Stimulated activated CD4-positive, alpha-beta T cell treated with anti-CD3 and anti-CD28 coated beads, Interleukin-1b, Interleukin-23, amount 100 ng/mL, for 24 hours (primary cell): ENCODE measurements at places on chromosomes 5 and 9.

- DNase-seq: no peak
Observed at GRCh38 chr9:70218767-70219166, 40.0 kb upstream of the SMC5 start.

DNA sequence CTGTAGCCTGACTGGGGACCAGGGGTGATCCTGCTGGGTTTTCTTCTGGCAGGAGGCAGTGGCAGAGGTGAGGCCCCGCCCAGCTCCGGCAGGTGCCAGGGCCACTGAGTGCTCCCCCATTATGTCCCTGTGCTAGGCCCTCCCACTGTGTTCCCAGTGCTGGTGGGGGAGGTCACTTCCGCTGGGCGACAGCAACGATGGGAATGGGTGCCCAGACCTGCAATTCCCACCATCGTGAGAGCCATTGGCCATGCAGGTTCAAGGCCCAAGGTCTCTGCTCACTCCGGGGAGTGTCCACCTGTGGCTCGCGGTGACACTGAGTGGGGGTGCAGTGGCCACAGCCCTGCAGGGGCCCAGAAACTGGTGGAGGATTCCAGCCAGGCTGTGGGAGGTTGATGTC is 98.6 kb downstream of the RXRA start:
- no peak for DNase-seq

DNA sequence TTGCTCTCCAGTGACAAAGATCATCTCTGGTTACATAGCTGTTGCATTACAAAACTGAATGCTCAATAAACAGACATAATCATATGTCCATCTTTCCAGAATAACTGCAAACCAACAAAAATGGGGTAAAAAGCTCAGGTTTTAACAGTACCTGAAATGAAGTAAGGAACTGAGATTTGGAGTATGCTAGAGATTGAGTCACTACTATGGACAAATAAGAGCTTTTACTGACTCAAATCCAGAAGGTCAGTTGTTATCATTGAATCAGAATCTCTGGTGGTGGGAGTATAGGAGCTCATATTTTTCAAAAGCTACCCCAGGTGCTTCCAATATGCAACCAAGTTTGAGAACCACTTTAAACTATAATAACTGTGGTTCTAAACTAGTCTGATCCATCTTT is 4.1 kb upstream of the RAPGEF6 start:
- no peak for DNase-seq

- no peak for DNase-seq
Observed at GRCh38 chr9:125888211-125888610, 141.0 kb downstream of the PBX3 start.

GRCh38 chr5:154793599-154794524 is 38.7 kb downstream of the LARP1 start:
- no peak for DNase-seq

DNA sequence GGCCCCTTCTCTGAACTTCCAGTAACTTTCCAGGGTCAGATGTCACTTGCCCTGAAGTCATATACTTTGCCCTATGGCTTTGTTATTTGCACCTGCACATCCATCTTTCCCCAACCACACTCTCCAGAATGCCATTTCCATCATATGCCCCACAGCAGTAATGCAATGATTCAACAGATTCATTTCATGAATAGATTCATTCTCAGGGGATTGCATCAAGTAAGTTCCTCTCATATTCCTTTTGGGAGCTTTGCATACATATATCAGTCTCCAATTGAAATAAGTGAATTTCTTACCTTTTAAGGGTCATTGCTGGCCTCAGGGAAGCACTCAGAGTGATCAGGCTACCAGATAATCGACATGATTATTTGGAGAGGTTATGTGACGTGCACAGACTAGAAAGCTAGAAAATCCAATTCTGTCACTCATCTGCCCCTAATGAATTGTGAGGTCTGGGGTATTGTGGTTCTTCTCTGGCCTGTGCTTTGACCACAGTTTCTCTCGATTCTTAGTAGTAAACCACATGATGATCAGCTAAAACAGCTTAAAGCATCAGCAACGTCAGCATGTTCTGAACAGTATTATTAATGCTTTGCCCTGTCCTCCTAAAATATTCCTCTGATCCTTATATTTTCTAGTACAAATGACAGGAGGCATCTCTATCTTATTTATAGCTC is 179.9 kb downstream of the ATPSCKMT start:
- no peak for DNase-seq

- DNase-seq: no peak
Observed at GRCh38 chr9:105157171-105157583, 87.3 kb upstream of the SLC44A1 start.

DNA sequence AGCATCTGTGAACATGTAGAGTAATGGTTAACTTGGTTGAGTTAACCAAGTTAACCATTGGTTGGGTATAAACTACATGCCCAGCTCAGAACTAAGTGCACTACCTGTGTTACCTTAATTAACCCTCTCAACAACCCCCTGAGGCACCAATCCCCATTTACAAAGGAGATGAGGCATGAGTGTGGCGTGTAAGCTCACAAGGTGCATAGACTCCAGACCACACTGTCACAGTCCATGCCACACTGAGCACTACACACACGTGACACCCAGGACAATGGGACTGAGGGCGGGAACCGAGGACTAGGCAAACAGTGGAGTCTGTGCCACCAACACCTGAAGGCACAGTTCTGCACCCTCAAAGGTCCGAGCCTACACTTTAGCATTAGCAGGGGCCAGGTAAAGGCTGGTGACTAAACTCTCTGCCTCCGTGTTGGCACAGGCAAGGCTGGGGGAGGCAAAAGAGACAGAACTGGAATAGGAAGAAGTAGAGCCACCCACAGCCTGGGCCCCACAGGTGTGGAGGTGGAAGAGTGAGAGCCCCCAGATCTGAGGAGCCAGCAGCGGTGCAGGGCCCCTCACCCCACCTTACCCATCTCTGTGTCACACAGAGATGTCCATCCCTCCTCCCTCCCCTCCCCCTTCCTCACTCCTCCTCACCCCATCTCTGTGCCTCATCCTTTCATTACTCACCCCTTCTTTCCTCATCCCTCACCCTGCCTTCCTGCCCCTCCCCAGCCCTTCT is 2.2 kb upstream of the DNAJB5 start:
- DNase-seq: no peak

DNA sequence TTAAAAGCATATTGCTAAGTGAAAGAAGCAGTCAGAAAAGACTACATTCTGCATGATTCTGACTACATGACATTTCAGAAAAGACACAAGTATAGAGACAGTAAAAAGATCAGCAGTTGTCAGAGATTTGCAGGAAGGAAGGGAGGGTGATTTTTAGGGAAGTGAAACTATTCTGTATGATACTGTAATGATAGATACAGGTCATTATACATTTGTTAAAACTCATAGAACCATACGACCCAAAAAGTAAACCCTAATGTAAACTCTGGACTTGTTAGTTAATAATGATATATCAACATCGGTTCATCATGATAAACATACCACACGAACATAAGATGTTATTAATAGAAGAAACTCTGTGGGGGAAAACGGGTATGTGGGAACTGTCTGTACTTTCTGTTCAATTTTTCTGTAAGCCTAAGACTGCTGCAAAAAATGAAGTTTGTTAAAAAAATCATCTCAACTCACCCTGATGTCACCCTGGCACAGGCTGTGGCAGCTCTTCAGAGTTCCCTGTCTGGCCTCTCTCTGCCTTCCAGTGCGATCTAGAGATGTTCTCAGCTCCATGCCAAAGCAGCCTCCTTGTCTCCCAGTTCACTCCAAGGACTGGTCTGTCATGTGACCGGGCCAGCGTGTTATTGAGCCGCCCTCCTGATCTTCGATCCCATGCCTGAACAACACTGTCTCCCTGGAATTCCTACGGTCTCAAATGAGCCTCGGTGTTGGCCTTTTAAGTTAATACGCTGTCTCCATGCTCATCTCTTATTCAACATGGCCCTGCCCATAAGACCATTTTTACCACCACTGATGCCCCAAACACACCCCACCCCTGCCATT is 35.4 kb downstream of the PRLR start:
- DNase-seq: no peak

DNA sequence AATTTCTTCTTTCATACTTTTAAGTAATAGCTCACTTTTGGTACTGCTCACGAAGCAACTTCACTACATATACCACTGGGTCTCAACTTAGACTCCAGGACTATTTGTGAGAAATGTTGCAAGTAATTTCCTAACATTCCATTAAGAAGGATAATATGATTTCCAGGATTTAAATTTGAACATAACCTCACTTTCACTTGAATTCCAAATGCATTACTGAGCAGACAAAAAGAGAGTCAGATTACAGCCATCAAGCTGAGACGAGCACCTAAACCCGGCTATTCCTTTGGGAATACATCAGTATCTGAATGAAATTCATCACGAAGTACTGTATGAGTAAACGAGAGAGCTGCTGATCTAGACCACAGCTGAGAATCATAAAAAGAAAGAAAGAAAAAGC is 47.3 kb downstream of the LIFR start:
- DNase-seq: no peak

DNA sequence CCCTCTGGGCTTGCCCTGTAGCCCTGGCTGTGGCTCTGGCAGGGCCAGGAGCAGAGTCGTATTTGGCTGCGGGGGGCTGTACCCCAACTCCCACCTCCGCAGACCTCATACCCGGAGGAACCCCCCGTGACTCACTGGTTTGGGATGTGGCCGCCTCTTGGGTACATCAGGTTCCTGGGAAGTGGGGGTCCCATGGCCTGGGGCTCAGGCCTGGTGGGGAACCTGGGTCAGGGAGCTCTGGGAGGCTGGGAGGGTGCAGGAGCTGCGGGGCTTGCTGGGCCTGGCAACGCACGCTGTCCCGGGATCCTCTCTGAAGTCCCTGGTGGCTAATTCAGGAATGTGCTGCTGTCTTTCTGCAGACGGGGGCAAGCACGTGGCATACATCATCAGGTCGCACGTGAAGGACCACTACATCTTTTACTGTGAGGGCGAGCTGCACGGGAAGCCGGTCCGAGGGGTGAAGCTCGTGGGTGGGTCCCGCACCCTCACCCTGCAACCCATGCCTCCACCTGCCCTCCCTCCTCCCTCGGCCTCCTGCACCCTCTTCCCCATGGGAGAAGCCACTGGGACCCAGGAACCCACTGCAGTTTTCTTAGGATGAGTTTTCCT is 2.4 kb downstream of the LCN1 start:
- DNase-seq: no peak

GRCh38 chr5:89893546-89893945 is 516.0 kb downstream of the CETN3 start:
- DNase-seq: no peak

DNA sequence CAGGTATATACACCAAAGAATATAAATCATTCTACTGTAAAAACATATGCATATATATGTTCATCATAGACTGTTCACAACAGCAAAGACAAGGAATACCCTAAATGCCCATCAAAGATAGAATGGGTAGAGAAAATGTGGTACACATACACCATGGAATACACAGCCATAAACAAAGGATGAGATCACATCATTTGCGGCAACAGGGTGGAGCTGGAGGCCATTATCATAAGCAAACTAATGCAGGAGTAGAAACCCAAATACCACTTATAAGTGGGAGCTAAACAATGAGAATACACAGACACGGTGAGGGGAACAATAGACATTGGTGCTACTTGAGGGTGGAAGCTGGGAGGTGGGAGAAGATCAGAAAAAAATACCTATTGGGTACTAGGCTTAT is 117.6 kb downstream of the COX7C start:
- DNase-seq: no peak

- DNase-seq: no peak
Observed at GRCh38 chr5:158268286-158268685, 409.3 kb upstream of the CLINT1 start.

- DNase-seq: no peak
Observed at GRCh38 chr5:82167372-82167935, 110.7 kb downstream of the RPS23 start.

DNA sequence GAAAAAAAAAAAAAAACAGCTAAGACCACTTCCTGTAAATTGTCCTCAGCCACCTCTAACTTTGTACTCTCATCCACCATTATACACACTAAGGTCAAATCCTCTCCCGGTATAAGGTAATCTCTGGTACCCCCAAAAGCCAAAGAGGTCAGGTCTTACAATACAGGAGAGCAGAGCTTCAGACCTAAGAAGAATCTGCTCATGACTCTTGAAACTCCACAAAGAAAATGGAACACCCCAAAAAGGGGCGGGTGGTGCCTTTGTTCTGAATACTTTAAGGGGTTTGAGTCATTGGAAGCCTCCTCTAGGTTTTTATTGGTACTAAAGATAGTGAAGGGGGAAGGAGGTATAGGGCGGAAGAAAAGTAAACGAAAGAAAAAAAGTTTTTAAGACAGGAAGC is 69.8 kb downstream of the COL15A1 start:
- DNase-seq: no peak

- DNase-seq: no peak
Observed at GRCh38 chr5:56247592-56247991, 14.5 kb upstream of the ANKRD55 start.

GRCh38 chr5:54360089-54360488 is 49.7 kb upstream of the ARL15 start:
- no peak for DNase-seq

GRCh38 chr9:99239341-99240060 is 17.4 kb downstream of the SEC61B start:
- DNase-seq: no peak

GRCh38 chr5:52776116-52776515 is 11.6 kb upstream of the ITGA1 start:
- DNase-seq: no peak

DNA sequence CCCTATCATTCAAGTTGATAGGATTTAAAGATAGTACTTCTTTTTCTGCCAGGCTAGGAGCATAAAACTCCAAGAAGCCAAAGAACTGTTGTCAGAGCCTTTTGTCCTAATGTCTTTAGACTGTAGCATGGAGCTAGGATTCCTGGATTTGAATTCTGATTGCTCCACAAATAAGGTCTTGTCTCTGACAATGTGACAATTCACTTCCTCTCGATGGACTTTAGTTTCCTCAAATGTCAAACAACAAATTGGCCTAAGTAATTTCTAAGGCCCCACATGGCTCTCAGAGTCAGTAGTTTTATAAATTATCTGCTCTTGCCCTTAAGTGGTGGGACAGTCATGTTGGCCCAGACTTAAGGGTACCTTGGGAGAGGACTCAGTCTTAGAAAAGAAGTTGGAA is 36.7 kb downstream of the RFK start:
- no peak for DNase-seq

DNA sequence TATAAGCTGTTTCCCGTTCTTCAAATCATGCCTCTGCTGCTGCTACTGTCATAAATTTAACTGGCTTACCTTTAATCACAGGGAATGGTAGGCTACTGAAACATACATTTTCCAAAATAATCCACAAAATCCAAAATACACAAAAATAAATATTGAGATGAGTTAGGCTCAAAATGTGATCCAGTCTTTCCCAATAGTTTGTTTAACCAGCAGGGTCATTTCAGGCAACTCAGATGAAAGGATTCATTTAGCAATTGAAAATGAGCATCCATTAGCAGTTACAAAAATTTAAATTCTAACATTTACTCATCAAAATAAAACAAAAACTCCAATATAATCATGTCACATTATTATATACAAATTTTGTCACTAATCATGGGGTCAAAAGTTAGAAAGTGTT is 1015.6 kb upstream of the DMAC1 start:
- no peak for DNase-seq

GRCh38 chr5:445591-445990 is 2.6 kb downstream of the EXOC3 start:
- no peak for DNase-seq
